EL (cell line): ENCODE measurements at places on chromosomes 5 and 9.
A peak's percentile ranks its signal among the peaks of the same experiment; 100 is the strongest.

DNA sequence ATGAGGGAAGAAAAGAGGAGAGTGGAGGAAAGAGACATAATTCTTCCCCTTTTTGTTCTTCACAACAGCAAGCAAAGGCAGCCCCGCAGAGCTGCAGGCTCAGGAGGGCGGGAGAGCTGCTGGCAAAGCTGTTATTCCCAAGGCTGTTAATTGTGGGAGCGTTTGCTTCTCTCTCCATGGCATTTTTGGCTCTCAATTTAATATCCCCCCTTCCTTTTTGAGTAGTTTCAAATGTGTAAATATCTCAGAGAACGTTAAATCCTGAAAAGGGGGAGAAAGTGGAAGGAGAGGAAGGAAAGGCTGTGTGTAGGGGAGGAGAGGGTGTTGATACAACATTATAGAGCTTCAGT, 165.7 kb downstream of the NSG2 start:
- no peak for DNase-seq

GRCh38 chr5:132641241-132641723, 16.7 kb upstream of the IL13 start:
- DNase-seq, result no peak

GRCh38 chr5:76388791-76389512, 14.1 kb upstream of the IQGAP2 start:
- DNase-seq, result no peak

DNA sequence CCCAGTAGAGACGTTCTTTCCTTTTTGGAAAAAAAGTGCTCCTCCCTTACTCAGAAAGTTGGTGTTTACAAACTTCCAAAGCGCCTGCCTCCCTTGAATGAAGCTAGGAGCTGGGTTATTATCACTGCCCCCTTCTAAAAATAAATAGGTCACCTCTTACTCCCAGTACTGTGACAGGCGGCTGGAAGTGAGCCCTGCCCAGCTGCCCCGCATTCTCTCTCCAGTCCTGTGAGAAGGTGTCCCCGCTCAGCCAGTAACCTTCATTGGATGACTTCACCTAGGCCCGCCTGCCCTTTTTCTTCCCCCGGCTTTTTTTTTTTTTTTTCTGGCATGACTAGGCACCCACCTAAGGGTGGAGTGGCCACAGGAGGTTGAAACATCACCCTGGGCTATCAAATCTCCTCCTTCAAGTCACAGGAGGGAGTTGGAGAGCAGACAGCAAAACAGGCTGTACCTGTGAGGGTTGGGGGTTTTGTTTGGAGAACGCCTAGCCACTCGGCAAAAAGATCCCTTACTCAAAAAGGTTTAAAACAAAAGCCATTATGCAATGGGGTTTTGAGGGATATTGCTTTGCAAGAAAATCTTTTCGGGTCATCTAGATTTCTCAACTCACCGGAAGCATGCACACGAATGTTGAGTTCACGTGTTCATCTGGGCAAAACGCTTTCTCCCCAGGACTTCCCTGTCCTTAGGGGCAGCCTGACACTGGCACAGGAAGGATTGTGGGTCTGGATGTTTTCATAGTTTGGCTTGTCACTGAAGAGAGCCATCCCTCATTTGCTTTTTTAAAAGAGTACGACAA, 43.3 kb upstream of the ZNF622 start:
- DNase-seq, result peak; percentile 4

- DNase-seq, result no peak
Measured at GRCh38 chr5:113394658-113395057, 40.1 kb downstream of the TSSK1B start.

DNA sequence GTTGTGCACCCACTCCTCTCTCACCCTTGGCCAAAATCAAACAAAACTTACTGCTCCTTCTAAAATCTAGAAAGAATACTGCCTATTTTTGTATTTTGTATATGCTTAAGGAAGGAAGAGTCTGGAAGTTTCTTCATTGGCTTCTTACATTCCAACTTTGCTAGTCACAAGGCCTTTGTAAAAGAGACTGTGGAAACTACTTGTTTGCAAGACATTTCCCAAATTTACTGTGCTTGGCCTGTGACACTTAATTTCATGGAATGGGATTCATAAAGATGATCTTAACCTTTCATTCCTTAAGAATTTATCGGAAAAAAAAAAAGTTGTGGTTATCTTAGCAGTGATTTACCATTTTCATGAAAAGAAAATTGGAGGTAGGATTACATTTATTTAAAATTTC, 208.9 kb downstream of the VPS13A start:
- DNase-seq, result peak; percentile 48

GRCh38 chr5:161446655-161447054, 99.9 kb downstream of the GABRB2 start:
- DNase-seq, result no peak

DNA sequence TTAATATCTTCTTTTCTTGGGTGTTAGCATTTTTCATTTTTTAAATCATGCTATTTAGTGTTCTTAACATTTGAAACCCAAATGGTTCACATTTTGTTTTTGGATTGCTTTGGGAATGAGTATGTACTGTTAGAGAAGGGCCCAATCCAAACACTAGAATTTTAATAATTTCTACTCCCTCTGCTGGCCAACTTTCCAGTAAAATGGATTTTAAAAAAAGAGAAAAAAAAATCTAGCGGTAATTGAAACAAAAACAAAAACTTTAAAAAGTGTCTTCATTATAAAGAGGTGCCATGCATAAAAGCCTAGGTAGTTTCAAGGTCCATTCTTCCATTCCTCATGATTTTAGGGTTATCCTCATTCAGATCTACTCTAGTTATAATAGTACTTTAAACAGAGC, 32.1 kb upstream of the RICTOR start:
- DNase-seq, result peak; percentile 35

DNA sequence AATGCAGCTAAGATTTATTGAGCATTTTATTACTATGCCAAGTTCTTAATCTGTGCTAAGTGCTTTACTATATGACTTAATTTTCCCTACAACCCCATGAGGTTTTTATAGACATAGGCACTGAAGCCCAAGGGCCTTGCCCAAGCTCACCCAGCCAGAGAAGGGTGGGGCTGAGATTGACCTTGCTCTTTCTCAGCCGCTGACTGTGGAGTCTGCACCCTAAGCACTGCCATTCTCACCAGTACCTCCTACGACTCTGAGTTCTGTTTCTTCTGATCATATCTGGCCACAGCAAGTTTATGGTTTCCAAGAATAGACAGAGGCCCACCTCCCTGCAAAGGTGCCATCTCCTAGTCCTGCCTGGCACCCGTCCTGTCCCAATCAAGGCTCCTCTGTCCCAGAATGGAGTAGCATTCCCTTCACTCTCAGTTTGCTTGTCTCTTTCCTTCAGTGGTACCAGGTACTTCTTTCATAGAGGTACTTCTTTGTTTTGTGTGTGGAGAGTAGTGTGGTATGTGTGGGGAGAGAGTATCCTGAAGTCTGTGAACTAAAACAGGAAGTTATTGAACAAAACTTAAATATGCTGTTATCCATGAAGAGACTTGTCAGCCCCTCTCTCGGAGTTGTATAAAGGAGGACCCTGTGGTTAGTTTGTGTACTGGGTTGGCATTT, 42.6 kb downstream of the CSF1R start:
- DNase-seq, result no peak

GRCh38 chr9:133050142-133050541, 11.6 kb upstream of the CEL start:
- peak; percentile 34 for DNase-seq

GRCh38 chr9:112273876-112274275, 59.5 kb downstream of the PTBP3 start:
- no peak for DNase-seq

- peak; percentile 22 for DNase-seq
Measured at GRCh38 chr9:136170006-136170901, 34.7 kb downstream of the LHX3 start.

DNA sequence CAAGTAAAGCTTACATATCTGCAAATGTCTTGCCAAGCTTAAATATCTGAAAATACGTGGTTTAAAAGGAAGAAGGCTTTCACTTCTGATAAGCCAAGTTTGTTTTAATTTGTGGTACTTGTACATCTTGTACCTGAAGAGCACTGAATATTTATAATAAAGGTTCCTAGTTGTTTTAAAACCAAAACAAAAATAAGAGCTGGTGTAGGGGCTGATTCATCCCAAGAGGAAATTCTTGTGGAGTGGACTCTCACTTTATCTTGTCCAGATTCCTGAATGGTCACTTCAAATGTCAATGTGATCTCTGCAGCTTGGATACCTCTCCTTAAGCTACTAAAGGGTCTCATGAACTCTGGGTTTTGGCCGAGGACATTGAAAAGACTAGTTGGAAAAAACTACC, 29.5 kb downstream of the MAMDC2 start:
- peak; percentile 18 for DNase-seq

DNA sequence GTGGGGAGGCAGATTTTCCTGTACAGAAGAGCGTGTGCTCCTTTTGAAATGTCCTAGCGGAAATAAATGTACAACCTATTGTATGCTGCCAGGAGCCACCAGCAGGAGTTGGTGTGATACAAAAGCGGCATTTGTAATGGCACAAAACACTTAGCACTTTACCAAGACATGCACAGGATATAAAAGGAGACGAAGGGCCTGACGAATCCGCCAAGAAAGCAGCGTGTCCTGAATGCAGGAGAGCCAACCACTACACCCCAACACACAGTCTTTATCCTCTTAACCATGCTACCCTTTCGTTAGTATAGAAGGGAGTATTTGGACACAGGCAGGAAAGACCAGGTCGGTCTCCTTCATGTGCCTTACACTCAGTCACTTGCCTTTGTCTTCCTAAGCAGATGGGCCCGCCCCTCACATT, 218.1 kb downstream of the TRIM32 start:
- no peak for DNase-seq

DNA sequence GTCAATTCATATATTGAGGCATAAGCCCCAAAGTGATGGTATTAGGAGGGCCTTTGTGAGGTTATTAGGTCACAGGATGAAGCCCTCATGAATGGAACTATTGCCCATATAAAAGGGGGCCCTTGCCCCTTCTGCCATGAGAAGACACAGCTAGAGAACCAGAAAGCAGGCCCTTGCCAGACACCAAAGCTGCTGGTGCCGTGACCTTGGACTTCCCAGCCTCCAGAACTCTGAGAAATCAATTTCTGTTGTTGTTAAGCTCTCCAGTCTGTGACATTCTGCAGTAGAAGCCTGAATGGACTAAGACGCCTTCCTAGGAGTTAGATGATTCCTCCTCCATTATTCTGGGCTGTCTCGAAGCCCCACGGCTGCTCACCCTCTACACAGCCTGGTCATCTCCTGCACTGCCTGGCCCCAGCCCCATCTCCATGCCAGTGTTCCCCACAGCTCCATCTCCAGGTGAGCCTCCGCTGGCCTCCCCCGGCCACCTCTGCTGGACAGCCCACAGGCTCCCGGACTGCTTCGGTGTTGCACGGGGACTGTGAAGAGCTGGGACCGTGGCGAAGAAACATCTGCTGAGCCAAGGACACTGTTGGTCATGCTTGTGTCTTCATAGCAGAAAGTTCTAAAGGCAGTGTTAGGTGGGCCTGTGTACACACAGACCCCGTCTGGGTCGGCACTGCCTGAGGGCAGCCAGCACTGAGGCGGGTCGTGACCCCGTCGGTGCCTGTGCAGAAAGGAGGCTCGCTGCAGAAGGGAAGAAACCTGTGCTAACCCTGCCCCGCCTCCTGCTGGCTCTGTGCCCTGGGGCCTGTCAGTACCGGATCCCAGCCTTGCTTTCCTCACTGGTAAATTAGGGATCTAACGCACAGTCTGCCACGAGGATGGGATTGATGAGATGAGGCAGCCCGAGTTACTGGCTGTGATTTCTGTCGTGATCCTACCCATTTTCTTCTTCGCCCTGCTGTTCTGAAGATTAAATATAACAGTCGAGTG, 55.1 kb upstream of the CNOT6 start:
- DNase-seq, result no peak

- peak; percentile 50 for DNase-seq
Measured at GRCh38 chr9:98484162-98484561, 224.6 kb downstream of the GABBR2 start.

DNA sequence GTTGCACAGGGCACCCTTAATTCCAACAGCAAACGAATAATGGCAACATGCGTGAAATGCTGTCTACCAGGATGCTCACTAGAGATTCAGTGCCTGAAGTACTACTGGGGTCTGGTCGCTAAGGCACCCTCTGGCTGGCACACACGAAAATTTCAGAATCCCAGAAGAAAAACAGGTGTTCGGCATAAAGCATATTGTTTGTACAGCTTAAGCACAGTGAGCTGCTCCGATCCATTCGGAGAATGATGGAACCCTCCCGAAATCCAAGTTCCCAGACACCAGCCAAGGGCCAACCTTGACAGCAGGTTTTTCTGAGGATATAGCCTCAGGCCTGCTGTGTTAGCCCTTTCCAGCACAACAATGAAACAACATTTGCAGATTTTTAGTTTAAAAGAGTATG, 61.4 kb upstream of the ALDH1B1 start:
- DNase-seq, result no peak

DNA sequence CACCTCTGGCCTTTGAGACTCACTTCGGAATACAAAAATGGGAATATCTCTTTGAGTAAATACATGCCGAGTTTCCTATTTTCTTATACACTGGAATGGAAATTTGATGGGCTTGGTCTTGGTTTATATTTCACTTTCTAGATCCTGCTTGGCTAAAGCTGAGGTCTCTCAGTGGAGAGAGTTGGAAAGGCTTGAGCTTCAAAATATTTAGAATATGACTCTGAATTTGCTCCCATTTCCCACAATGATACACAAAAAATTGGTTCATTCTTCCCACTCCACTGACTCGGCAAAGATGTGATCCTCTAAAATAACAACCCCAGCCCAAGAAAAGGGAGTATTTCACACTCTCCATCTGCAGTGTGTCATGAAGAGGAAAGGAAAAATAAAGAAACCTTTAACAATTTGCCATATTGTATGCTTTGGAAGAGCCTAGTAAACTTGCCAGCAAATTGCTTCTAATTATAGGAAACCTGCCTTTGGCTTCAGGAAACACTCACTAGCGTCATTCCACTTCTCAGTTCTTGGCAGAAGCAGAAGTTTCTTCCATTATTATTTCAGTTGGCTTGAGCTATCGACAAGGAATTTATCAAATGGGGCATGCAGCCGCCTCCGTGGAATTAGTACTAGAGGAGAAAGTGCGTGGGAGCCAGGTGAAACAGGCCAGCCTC, 302.9 kb downstream of the NSG2 start:
- no peak for DNase-seq

GRCh38 chr5:139383275-139383992, at the start of gene SLC23A1:
Gene SLC23A1 (minus strand): TSS chr5:139383297. CDS start chr5:139383253, 44 bp downstream.
- DNase-seq, result no peak

GRCh38 chr5:131114754-131115153, 50.3 kb downstream of the HINT1 start:
- DNase-seq, result no peak

DNA sequence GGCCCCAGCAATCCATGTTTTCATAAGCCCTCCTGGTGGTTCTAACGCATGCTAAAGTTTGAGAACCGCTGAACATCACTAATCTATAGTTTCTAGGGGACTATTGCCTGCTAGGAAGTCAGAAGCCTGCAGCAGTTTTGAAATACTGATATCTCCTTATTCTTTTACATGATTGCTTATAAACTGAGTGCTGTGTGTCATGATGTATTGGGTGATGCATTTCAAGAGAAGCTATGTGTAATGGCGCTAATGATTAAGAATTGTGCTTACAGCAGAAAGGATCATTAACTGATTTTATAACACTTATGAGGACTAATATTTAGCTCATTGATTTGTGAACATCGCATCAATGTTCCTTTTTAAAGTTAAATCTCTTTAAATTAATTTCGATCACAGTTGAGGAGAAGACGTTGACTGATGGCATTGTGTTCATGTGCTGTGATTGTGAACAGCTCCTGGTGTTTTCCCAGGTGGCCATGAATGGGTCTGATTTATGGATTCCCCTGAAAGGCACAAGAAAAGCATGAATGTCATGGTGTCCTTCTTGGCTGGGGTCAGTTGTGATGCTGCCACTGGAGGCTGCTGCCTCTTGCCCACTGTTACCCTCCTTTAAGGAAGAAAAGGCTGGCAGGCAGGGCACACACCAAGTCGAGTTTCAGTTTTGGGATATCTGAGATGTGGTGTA, 12.0 kb upstream of the DAP start:
- no peak for DNase-seq
